ENCODE measurements at places on chromosomes 6 and 20.

GRCh38 chr20:21920211-21920610, 214.7 kb downstream of the PAX1 start:
- no peak for DNase-seq

GRCh38 chr6:134021396-134022122, 30.9 kb downstream of the SLC2A12 start:
- no peak for DNase-seq

DNA sequence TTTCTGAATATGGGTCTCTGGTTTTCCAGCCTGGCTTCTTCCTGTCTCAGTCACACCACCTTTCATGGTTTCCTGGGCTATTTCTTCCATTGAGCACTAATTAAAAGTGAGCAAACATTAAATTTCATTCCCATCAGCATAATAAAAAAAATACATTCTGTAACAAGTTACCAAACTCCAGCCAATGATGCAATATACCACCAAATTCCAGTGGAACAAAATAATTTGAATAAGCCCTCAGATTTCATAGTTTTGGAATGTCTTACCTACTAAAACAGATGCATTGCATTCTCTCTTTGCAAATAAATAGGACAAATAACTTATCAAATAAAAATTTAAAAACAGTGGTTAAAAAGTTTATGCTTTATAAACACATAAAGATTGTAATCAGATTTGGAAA, 97.8 kb upstream of the PRDM1 start:
- DNase-seq = no peak

DNA sequence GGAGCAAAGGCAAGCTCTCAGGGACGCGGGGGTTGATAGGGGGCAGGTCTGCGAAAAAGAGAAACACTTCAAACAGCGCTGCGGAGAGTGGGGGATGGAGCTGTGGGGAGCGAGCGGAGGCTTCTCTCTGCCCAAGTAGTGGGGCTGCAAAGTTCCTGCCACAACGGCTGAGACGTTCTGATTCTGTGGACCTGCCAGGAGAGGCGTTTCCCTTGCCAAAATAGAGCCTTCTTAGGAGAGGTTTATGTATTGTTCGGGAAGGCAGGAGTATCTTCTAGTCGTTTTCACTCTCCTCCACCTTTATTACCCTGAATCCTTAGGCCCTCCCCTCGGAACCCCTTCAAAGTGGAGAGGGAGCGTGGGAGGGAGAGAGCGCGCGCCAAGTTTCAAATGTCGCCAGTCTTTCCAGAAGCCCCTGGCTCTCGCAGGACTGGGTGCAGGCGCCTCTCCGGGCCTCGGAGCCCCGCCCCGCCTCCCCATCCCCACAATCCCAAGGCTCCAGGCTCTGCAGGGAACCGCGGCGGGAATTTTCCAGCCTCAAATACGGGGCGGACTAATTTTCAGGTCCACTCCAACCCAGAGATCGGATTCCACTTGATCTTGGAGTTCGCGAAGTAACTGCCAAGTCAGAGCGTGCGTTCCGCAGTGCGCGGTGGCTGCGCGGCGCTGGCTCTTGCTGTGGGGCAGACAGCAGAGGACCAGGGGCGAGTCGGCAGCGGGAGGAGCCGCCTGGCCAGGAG, 10.0 kb upstream of the POU3F2 start:
- no peak for DNase-seq

DNA sequence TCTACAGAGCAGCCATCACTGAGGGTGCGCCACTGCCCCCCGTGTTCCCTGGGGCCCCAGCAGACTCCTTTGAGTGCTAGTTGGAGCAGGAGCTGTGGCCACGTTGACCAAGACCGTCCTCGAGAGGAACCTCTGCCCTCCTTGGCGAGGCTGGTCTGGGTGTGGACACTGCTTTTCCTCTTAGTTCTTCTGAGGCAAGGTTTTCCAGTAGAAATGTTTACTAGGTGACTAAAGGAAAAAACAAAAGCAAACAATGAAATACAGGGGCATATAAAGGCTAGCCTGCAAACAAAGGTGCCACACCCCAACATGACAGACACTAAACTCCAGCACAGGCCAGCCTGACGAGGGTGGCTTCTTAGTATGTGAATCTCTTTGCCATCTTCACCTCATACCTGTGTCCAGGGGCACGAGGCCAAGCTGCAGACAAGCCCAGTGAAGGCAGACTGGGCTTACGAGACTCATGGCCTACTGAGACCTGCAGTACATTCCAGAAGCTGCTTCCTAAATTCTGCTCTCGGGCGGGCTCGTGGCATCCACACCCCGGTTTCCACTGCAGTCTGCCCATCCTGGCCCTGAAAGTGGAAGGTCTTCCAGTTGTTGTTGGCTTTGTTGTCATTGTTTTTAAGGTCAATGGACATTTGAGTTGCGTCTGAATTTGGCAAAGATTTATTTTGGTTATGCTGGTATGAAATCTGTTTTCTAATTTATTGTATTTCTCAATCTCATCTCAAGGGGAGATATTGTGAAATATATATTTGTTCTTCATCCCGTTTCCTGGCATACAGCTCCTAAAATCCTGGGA, 39.2 kb downstream of the FAM50B start:
- no peak for DNase-seq

- no peak for DNase-seq
Measured at GRCh38 chr6:88712243-88712936, 251.0 kb downstream of the RNGTT start.

- DNase-seq = no peak
Measured at GRCh38 chr6:39341937-39342336, 19.4 kb upstream of the KCNK16 start.

DNA sequence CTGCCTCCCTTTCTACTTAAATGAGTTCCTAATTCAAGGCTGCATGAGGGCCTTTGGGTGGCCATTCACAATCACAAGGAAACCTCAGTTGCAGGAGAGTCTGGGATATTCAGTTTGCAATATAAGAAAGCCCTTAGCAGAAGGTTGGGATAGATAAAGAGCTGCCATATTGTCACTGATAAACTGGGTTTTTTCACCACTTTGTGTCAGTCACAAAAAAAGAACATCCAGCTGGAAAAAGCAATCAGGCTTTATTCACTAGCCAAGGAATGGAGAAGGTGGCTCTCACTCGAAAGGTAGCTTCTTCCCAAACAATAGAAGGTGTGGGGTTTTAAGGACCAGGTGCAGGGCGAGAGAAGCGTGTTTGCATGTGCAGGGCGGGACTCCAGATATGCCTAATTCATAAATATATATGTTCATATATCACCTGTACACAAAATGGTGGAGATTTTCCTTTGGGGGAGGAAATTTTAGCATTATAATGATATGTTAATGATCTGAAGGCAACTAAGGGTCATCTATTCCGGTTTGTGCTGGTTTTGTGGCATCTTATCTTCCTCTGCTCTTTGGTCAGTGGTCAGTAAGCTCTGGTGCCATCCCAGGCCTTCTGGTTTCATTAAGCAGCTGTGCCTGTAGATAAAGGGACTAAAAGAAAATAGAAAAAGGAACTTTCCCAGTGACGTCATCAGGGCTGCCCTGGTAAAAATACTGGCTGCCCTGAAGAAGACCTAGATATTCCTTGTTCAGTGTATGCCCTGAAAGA, 97.1 kb upstream of the IYD start:
- DNase-seq = no peak

DNA sequence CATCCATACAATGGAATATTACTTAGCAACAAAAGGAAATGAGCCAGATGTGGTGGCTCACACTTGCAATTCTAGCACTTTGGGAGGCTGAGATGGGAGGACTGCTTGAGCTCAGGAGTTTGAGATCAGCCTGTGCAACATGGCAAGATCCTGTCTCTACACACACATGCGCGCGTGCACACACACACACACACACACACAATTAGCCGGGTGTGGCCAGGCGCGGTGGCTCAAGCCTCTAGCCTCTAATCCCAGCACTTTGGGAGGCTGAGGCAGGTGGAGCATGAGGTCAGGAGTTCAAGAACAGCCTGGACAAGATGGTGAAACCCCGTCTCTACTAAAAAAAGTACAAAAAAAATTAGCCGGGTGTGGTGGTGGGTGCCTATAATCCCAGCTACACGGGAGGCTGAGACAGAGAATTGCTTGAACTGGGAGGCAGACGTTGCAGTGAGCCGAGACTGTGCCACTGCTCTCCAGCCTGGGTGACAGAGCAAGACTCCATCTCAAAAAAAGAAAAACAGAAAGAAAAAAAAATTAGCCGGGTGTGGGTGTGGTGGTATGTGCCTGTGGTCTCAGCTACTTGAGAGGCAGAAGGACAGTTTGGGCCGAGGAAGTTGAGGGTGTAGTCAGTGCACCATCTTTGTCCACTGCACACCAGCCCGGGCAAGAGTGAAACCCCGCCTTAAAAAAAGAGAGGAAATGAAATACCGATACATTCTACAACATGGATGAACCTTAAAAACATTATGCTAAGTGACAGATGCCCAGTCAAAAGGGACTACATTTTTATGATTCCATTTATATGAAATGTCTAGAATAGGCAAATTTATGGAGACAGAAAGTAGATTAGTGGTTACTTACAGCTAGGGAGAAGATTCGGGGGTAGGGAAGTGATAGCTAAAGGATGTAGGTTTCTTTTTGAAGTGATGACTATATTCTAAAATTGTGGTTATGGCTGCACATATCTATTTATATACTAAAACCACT, 52.5 kb downstream of the RBL1 start:
- peak; percentile 14 for DNase-seq

DNA sequence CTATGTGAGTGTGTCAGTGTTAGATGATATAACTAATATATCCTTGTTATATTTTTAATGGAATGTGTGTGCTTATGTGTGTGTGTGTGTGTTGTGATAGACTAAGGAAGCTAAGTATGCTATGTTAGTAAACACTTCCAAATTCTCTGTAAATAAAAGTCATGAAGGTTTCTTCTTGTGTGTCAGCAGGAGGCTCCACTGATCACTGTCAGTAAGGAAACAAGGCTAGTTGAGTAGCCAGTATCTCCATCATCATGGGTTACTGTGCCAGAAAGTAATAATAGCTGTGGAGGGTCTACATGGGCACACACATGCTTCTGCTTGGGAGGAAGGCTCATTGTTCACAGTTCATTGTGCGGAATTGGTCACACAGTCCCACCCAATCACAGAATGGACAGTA, 302.8 kb upstream of the RNF217 start:
- no peak for DNase-seq

- no peak for DNase-seq
Measured at GRCh38 chr6:151811081-151811480, 3.6 kb downstream of the ESR1 start.

- no peak for DNase-seq
Measured at GRCh38 chr6:4950836-4951533, 52.9 kb downstream of the RPP40 start.

- no peak for DNase-seq
Measured at GRCh38 chr20:55255016-55255415, 750.3 kb downstream of the CBLN4 start.

DNA sequence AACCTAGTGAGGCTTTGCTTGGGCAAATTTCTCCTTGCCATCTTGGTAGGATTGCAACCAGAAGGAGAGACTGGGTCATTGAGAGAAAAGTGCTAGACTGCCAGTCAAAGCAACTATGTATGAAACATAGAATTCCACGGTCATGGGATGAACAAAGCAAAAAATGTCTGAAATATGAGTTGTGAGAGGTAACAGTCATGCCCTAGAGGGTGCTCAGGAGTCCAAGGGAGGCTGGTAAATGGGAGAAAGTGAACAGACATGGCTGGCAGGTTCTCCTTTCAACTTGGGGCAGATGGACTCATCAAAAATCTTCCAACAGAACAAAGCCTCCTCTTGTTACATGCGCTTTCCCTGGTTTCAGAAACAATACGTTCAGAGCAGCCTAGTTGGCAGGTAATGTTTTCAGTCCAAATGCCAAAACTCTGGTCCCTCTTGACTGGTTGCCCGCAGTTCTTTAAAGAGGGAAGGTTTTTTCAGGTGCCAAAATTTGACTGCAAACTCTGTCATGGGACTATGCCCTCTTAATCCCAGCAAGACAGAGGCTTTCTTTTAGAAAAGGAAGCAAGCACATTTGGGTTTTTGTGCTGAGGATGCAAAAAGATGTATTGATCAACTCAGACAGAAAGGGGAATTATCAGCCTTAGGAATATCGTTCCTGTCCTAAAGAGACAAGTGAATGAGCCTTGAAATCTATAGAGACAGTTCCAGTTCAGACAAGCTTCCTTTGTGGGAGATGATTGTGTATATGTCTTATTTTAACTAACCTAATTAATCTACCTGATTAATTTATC, 68.5 kb upstream of the SASH1 start:
- DNase-seq = no peak

- DNase-seq = no peak
Measured at GRCh38 chr6:161435748-161436070, 161.8 kb upstream of the AGPAT4 start.

Measured in activated T-cell treated with anti-CD3 and anti-CD28 coated beads, Interleukin-2, amount 50 U/mL, for 72 hours (primary cell).